Right lung (tissue), 10 donors: ENCODE measurements at places on chromosomes 12 and 14. TPM values are rescaled to one million over a fixed set of nuclear protein-coding genes. Genes with fewer than 3 reads are reported as not detected.
A peak's percentile ranks its signal among the peaks of the same experiment; 100 is the strongest.

SLC8A3 gene
- 7.3 TPM for polyA plus RNA-seq

KCNJ8 gene
- 26.7 TPM for polyA plus RNA-seq

SERPINA3 gene
- polyA plus RNA-seq, result 2.4 TPM

VWF gene
- 155 TPM for polyA plus RNA-seq

LBHD2 gene
- polyA plus RNA-seq, result not detected

SDS gene
- polyA plus RNA-seq, result 0.40 TPM

STAC3 gene
- 20.8 TPM for polyA plus RNA-seq

DNA sequence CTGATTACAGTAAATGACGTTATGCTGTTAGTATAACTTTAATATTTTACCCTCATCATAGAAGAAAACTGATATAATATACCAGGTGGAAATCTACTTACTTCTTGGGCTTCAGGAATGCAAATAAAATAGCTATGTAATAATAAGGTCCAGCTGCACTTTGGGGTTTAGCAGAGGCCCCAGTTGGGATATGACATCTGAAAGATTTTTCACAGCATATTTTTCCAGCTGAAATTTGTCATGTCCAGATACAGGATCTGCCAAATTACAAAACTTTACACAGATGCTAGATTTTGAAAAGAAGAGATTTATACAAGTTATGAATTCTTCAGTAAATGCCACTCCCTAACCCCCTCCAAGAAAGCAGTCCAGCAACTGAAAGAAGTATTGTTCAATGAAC is 29.2 kb upstream of the DCN start:
- no peak for DNase-seq

- DNase-seq, result no peak
Measured at GRCh38 chr12:69497308-69498026, 27.3 kb downstream of the FRS2 start.

DNA sequence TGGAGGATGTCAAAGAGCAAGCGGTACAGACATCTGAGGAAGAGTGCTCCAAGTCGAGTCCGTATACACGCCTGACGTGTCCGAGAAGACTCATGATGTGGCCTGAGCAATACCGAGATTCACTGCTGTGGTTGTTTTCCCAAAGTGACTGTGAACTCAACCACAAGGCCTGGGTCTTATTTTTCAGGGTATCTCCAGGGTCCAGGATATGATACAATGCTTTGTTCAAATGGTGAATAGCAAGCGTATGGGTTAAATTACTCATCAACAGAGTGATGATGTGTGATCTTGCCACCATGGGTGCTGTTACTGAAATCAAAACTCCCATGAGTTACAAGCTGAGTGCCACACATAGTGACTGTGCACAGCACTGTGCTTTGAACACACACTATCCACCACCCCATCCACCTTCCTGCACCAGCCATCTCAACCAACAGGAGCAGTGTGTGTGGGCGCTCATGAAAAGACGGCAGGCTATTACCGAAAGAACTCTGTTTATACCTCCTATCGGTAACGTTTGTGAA is 109.6 kb downstream of the BCAT1 start:
- DNase-seq, result no peak

- DNase-seq, result no peak
Measured at GRCh38 chr14:101715210-101716076, 46.1 kb upstream of the PPP2R5C start.

DNA sequence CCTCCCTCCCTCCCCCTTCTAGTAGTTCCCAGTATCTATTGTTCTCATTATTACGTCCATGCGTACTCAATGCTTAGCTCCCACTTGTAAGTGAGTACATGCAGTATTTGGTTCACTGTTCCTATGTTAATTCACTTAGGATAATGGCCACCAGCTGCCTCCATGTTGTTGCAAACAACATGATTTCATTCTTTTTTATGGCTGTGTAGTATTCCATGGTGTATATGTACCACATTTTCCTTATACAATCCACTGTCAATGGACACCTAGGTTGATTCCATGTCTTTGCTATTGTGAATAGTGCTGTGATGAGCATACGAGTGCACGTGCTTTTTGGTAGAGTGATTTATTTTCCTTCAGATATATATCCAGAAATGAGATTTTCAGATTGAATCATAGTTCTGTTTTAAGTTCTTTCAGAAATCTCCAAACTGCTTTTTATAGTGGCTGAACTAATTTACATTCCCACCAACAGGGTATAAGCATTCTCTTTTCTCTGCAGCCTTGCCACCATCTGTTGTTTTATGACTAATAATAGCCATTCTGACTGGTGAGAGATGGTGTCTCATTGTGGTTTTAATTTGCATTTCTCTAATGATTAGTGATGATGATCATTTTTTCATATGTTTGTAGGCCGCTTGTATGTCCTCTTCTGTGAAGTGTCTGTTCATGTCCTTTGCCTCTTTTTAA is 17.9 kb upstream of the CLEC7A start:
- no peak for DNase-seq

DNA sequence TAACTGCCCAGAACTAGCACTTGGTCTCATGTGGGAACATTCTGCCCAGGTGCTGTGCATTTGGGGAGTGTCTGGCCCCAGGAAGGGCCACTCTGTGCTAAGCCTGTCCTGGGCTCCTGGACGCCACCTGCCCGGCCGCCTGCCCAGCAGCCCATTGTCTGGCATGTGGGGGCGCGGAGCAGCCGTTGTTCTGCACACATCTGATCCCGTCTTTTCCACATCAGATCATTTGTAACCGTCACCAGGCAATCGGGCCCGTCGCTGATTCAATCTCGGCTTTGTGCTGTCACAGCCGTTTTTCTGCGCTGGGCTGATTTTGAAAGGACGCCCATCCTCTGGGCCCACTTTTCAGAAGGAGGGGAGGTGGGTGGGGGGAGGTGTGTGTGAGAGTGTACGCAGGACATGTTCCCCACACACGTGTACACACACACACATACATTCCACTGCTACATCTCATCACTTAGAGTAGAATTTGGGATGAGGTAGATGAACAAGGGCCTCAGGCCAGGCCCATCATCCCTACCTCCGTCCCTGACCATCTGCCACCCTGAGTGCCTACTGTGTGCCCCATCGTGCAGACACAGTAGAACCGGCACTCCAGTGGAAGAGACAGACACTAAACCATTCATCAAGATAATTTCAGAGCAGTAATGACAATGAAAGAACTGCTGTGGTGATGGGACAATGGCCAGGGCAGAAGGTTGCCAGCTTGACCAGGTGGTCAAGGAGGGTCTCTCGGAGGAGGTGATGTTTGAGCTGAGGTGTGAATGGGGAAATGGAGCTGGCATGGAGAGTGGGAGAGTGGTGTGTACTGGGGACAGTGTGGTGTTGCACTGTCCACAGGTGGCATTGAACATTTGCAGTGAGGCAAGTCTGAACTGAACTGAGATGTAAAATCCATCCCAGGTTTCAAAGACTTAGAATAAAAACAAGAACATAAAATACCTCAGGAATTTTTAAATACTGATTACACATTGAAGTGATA is 19.0 kb downstream of the FAM222A start:
- no peak for DNase-seq

DNA sequence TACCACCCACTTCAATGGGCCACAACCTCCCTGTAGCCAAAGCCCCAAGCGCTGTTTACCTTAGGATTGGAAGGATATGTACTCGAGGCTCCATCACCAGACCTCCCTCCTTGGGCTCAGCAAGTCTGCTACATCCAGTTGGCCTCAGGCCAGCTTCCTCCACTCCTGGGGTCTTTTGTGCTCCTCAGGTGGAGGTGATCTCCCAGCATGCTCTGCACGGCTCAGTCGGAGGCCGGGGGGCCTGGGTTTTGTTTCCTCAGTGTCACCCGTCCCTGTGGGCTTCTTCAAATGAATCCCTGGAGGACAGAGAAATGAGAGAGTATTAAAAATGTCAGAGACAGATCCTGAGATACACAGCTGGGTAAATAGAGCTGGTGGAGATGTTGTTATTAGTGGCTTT is 723.1 kb upstream of the TBX3 start:
- DNase-seq, result no peak

- DNase-seq, result no peak
Measured at GRCh38 chr12:3888659-3889058, 15.5 kb upstream of the PARP11 start.

DNA sequence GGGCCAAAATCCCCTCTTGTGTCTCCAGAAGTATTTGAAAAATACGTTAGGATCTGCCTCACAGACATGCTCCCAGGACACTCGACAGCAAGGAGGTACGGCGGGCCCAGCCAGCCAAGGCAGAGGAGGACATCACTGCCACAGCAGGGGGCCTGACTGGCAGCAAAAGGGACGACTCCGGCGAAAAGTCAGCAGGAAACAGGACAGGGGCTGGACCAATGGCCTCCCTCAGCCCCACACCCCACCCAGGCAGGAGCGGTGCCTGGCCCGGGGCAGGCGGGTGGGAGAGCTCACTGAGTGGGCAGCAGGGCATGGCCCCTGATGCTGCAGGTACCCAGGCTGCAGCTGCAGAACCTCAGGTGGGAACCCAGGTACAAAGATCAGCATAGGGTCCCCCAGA is 17.8 kb downstream of the BRF1 start:
- no peak for DNase-seq

DNA sequence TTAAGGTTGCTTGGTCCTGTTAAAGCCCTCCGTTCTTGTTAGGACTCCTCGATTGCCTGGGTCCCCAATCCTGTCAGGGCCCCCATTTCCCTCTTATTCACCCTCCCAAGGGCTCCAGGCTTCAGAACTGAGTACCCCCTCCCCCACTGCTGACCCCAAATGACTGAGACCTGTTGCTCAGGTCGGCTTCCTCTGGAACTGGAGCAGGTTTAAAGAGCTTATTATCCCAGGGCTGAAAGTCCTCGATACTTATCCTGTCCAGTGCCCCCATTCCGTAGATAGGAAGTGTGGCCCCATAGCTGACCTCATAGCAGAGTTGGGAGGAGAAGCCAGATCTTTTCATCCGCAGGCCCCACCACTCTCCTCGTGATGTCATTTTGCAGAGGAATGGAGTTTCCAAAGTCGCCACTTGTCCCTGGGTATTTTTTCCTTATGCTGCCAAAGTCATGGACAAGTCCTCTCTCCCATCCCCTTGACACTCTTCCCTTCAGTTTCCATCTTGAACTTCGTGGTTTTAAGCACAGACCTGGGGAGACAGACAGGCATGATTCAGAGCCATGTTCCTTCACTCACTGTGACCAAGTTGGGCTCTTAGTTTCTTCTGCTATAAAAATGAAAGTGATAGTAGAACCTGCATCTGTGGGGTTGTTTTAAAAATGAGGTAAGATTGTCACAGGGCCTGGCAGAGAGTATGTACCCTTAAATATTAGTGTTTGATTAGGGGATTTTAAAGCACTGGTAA is 1.2 kb downstream of the USP30 start:
- DNase-seq, result peak; percentile 1

GRCh38 chr12:2126676-2127406 is 74.1 kb downstream of the CACNA1C start:
- DNase-seq, result no peak
